Heart left ventricle (tissue), 16 donors: ENCODE measurements at places on chromosomes 16 and 17. TPM values are rescaled to one million over a fixed set of nuclear protein-coding genes. Genes with fewer than 3 reads are reported as not detected.

The CMTM2 gene
- not detected for total RNA-seq

The MAPT gene
- total RNA-seq, result 38.2 TPM

The NAT9 gene
- 18.8 TPM for total RNA-seq

The ENPP7 gene
- total RNA-seq, result not detected

The GCGR gene
- not detected for total RNA-seq

The SPATA20 gene
- total RNA-seq, result 77.2 TPM

The CHST4 gene
- not detected for total RNA-seq

The CTRB1 gene
- total RNA-seq, result 2.1 TPM

The USP32 gene
- 24.6 TPM for total RNA-seq

The TP53TG3D gene
- not detected for total RNA-seq

DNA sequence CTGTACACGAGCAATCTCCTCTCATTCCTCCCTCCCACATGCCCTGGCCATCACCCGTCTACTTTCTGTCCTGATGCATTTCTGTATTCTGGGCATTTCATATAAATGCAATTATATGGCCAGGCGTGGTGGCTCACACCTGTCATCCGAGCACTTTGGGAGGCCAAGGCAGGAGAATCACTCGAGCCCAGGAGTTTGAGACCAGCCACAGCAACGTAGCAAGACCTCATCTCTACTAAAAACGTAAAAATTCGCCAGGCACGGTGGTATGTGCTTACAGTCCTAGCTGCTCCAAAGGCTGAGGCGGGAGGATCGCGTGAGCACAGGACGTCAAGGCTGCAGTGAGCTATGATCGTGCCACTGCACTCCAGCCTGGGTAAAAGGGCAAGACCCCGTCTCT, 4.8 kb downstream of the MEAK7 start:
- no peak for DNase-seq

- DNase-seq, result no peak
Observed at GRCh38 chr16:30551781-30552180, 6.4 kb downstream of the ZNF764 start.

- DNase-seq, result no peak
Observed at GRCh38 chr16:50901062-50901461, 159.2 kb downstream of the CYLD start.

DNA sequence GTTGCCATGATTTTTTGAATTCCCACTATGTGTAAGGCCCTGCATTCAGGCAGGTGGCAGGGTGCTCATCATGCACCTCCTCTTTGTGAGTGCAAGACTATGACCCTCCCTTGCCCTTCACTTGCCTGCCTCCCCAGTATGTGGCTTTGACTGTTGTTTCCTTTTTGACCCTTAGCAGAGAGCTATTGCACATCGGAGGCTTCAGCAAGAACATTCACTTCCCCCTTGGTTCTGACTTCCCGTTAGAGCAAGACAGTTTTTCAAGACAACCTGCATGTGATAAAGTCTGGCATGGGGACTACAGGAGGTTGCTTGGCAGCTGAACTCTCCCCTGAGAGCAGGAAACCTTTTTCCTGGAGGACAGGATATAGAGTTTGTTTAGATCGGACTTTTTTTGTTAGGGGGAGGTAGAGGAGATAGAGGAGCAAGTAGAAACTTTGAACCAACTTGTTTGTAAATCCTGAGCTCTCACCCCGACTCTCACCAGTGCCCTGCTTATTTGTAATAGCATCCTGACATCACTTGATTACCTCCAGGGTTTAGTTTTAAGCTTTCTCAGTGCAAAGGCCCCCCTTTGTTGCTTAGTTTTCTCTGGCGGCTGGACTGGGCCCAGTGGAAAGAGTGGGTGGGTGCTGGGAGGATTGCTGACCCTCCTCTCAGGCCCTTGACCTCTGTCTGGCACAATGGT, 34.3 kb downstream of the LIMD2 start:
- DNase-seq, result no peak

- DNase-seq, result no peak
Observed at GRCh38 chr17:62891659-62892058, 74.4 kb upstream of the TANC2 start.

- no peak for DNase-seq
Observed at GRCh38 chr16:82972331-82972919, 345.7 kb downstream of the CDH13 start.

DNA sequence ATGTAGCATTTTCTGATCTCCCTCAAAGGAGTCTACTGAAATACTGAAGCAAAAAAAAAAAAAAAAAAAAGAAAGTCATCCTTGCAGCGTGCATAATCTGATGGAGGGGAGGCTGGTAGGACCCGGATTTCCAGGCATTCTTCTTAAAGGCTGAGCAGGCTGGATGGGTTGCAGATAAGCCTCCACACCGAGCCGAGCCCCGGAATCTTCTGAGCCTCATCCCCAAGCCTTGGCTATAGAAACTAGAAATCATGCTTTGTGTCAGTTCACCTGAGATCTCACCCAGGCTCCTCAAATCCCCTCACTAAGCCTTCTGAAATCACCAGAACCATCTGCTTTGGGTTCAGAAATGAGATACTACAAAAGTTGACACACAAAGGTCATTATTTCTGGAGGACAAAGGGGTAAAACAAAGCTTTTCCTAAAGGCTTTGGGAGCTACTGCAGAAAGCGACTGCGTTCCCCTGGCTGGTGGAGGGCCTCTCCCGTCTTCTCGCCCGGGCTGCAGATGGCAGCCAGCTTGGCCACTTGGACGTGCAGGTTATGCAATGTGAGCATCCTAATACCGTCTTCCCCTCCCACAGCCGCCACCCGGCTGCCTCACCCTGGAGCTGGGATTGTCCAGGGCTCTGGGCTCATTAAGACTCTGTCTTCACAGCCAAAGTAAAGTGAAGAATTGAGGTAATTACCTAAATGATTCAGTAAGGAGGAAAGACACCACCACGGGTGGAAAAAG, 4.7 kb upstream of the CACNG4 start:
- DNase-seq, result no peak

DNA sequence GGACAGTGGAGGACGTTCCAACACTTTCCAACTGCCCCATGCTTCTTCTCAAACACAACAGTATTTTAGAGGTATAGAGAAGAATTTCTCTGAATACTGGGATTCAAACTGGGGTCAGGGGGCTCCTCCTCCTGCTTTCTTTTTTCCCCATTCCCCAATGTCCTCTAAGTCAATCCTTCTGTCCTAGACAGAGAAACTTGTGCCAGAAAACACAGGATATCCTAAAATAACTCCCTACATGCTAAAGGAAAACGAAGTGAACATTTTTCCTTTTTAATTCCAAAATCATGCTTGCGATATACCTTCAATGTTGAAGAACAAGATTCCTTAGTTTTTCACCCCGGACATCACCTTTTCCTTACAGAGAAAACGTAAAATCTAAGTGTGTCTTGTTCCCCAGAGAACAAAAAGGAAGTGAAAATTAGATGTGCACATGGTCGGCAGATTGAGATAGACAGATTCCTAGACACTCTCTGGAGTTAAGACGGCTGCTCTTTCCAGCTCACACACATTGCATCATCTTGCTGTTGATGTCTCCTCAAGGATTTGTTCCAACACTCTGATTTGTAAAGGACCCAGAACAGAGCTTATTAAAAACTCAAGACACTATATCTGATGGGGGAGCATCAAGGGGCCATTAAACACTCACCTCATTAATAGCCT, 228.2 kb downstream of the GRIN2A start:
- no peak for DNase-seq

DNA sequence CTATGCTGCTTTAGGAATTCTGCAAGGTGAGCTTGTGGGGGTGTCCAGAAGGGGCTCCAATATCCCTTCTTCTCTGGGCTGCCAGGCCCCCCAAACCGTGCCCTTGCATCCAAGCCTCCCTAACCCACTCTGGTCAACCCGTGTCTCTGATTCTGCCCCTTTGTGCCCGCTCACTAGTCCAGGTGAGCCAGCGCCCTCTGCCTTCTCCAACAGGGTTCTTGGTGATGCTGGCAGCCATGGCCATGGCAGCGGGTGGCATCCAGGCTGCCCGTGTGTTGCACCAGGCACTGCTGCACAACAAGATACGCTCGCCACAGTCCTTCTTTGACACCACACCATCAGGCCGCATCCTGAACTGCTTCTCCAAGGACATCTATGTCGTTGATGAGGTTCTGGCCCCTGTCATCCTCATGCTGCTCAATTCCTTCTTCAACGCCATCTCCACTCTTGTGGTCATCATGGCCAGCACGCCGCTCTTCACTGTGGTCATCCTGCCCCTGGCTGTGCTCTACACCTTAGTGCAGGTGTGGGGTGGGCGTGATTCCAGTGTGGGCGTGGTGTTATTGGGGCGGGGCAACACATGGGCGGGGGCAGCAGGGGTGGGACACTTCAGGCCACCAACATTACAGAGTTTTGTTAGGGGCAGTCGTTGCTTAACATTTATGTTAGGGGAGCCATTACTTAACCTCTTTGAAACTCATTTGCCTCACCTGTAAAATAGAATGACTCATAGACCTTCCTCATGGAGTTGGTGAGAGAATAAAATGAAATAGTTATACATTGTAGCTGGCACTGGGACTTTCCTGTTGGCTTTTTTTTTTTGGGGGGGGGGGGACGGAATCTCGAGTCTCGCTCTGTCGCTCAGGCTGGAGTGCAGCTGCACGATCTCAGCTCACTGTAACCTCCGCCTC, 31.4 kb downstream of the ANKRD40 start:
- no peak for DNase-seq

- DNase-seq, result no peak
Observed at GRCh38 chr17:67035131-67036083, 8.9 kb upstream of the CACNG1 start.

DNA sequence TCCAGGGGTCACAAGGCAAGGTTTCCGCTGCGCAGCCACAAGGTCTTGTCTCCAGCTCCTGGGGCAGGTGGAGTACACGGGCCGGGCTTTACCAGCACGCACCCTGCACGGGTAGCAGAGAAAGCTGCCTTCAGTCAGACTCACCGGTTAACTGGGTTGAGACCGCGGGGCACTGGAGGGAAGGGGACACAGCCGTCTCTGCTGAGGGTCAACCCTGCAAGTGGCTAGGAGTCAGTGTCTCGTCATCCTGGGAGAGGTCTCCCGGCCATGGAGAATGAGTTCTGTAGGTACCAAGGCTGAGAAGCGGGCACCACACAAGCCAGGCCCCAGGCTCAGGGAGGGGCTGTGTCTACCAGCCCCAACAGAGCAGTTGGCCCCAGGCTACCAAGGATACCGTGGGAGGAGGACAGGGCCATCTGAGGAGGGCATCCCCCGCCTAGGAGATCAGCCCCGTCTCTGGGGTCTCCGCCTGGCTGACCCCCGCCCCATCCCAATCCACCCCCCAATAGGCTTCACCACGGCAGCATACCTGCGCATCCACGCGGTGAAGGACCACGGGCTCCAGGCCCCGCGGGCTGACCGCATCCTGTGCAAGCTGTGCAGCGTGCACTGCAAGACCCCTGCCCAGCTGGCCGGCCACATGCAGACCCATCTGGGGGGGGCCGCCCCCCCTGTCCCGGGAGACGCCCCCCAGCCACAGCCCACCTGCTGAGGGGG, 2.8 kb upstream of the PRRT2 start:
- DNase-seq, result no peak

DNA sequence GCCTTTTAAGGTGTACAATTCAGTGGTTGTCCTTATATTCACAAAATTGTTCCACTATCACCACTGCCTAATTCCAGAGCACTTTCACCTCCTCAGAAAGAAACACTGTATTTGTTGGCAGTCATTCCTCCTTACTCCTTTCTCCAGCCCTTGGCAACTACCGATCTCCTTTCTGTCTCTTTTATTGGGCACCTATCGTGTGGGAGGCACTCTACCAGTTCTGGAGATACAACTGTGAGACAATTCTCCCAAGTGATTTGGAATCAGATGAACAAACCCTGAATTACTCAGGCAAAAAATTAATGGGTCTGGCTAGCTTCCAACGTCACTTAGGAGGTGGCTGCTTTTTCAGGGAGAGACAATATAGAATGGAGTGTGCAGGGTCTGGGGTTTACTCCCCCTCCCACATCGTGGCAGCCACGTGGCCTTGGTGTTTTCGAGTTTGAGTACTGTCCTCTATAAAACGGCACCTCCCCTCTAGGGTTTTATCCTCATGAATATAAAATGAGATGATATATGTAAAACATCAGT, 63.9 kb downstream of the SHISA9 start:
- DNase-seq, result no peak

DNA sequence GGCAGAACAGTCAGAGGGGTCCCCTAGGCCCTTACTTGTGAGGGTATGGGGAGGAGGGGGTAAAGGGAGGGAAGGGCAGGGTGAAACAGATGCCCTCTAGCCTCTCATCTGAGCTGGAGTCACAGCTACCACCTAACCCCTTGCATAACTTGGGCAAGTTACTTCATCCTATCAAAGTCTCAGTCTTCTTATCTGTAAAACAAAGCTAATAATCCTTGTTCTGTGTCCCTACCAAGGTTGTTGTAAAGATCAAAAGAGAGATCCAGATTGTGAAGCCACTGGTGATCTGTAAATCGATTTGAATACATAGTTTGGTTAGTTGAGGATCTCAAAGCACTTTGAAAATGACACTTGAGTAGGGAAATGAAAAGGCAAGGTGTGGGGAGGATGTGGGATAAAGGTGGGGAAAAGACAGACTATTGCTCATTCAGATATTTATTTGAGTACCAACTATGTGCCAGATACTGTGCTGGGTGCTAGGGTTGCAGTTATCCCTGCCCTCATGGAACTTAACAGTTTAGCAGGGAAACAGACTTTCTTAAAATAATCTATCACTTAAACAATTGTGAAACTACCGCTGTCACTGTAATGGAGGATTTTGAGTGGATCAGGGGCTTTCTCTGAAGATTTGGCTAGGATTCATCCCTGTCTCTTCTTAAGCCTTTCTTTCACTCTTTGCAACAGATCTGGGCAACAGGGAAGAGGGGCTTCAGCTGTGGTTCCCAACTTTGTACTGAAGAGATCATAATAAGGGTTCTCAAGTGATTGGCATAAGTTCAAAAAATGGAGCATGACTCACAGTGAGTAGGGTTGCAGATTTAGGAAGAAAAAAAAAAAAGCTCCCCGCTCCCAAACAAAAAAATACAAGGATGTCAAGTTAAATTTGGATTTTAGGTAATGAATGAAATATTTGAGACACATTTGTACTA, 3.0 kb downstream of the HEATR9 start:
- no peak for DNase-seq

DNA sequence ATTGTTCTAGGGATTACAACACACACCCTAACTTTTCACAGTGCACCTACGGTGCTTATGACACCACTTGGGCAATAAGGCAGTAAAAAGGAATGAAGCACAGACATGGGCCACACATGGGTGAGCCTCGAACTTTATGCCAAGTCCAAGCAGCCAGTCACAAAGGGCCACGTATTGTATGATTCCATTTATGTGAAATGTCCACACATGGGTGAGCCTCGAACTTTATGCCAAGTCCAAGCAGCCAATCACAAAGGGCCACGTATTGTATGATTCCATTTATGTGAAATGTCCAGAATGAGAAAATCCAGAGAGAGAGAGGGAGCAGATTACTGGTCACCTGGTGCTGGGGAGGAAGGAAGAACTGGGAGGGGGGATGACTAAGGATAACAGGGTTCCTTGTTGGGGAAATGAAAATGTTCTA, 22.2 kb downstream of the RMI2 start:
- no peak for DNase-seq
